Midbrain (tissue), 1 donor: ENCODE measurements at places on chromosomes 2 and 18.

DNA sequence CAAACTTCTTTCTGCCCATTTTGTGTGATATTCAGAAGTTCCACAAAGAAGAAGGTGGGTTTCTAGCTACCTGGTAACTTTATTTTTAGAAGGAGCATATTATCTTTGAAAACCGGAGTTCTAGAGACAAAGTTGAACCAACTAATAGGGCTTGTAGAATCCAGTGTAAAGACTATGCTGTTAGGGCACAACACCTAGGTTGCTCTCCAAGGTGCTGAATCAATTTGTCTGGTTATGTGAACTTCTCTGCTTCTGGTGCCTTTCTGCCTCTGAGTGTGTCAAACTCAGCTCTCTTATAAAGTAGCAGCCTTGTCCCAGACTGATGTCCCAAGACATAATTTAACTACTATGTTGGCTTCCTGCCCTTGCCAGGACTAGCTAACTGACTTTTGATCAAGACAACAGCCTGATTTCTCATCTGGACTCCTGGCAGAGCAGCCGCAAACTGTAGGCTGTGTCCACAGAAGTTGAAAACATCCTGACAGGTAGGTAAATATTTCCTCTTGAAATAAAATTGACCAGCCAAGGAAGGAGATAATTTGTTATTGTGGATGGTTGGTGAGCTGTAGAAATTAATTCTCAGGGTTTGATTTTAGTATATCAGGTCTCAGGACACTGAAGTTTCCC, 119.4 kb downstream of the CYRIA start:
- peak; percentile 16 for DNase-seq

- no peak for DNase-seq
These were observed 42.1 kb upstream of the GLS start for GRCh38 chr2:190838492-190838910.

DNA sequence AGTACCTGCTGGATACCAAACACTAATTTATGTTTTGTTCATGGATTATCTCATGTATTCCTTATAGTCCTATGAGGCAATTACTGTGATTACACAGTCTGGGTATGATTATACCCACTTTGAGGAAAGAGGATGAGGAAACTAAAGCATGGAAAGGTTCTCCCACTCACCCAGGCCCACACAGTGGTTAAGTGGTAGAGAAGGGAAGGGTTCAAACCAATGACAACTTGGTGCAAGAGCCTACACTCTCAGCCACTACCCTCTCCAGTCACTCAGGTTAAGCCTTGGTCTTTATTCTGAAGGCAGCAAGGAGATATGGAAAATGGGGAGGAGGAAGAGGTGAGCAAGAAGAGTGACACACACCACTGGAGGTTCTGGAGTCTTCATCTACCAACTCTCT, 64.5 kb upstream of the PPP1CB start:
- no peak for DNase-seq

GRCh38 chr2:54494087-54494486, 38.0 kb downstream of the SPTBN1 start:
- DNase-seq, result no peak

GRCh38 chr2:190576573-190576972, 42.1 kb upstream of the NEMP2 start:
- no peak for DNase-seq

- DNase-seq, result no peak
These were observed 5.5 kb downstream of the PXDN start for GRCh38 chr2:1738646-1739302.

- DNase-seq, result no peak
These were observed 991 bp downstream of the CD226 start for GRCh38 chr18:69946608-69947155.

- DNase-seq, result peak; percentile 31
These were observed 116.6 kb upstream of the PELI1 start for GRCh38 chr2:64260817-64261216.

DNA sequence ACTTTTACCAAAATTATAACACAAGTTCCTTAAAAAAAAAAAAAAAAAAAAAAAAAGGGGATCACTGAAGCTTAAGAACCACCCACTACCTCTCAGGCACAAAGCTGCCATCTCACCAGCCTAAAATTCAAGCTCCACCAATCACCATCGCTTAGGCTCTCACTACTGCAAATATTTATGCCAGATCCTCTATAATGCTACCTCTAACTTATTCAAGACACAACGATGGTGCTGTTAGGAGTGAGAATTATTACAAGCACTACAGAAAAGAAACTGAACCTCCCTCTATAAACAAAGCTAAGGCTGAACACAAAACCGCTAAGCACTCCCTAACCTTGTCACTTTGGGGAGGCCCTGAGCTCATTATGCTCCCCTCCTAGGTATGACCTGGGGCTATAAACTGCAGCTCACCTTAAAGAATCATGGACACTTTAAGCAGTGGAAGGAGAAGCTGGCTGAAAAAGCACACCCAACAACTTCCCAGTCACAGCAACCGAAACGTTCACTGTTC, 3.6 kb downstream of the FZD5 start:
- no peak for DNase-seq
